ENCODE measurements at places on chromosomes 12 and 14. TPM values are rescaled to one million over a fixed set of nuclear protein-coding genes. Genes with fewer than 3 reads are reported as not detected.
A peak's percentile ranks its signal among the peaks of the same experiment; 100 is the strongest.

CELA1 gene
- total RNA-seq = not detected

OTOGL gene
- total RNA-seq = 0.92 TPM

B4GALNT1 gene
- 21.4 TPM for total RNA-seq

RPGRIP1 gene
- total RNA-seq = not detected

AHSA1 gene
- total RNA-seq = 85.7 TPM

ANO2 gene
- 0.73 TPM for total RNA-seq

DNA sequence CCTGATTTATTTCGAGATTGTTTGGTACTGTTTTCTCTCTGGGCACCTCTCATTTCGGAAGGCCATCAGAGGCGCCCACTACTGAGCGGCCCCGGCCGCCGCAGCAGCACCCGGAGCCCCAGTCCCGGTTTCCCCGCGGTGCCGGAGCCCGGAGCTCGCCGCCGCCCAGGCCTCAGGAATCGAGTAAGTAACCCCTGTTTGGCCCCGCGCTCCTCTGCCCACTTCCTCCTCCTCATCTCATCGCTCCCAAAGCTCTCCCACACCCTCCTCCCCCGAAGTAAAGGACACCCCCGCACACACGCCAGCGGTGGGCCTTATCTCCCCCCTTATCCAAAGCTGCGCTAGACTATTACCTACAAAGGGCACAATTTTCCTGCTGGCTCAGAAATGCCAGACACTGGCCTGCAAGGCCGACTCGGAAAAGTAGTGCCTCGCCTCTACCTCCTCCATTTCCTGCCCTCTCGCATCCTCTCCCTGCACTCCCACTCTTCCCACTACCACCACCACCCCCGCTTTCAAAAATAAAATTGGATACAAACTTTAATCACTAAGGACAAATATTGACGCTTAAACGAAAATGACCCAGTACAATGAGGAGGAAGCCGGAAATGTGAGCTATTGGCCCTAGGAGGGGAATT is 637 bp upstream of the FOXG1 start:
- H3K27ac ChIP-seq = peak overlapping the region; percentile 13
- H3K4me1 ChIP-seq = peaks cover 9% of the 10 kb centered on the region
- DNase-seq = no peak

GRCh38 chr12:59808317-59808910 is 212.6 kb downstream of the SLC16A7 start:
- H3K4me3 ChIP-seq = no peak overlapping the region
- no peak overlapping the region for H3K27ac ChIP-seq
- no peaks in the 10 kb centered on the region for H3K4me1 ChIP-seq
- no peak for DNase-seq

DNA sequence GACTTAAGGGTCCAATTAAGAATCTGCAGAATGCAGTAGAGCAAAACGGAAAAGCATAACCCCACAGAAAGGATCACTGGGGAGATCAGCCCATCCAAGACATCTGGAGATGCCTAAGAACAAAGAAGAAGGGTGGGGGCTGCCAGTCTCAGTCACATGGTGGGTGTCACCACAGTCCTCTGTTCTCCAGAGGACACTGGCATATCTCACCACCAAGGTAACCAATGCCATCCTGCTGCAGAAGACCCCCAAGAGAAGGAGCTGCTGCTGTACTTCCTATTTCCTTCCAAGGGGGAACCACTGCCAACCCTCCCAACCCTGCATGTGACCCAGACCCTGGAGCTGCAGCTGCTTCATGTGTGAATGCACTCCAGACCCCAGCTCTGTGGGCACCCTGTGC is 91.2 kb downstream of the PTGER2 start:
- no peaks in the 10 kb centered on the region for H3K27me3 ChIP-seq
- H3K27ac ChIP-seq = no peak overlapping the region
- H3K4me1 ChIP-seq = peaks cover 10% of the 10 kb centered on the region
- DNase-seq = no peak
- no peaks in the 10 kb centered on the region for H3K36me3 ChIP-seq

- no peaks in the 10 kb centered on the region for H3K27me3 ChIP-seq
- no peak overlapping the region for H3K4me3 ChIP-seq
Measured at GRCh38 chr12:19248929-19249602, 119.5 kb downstream of the PLEKHA5 start.

DNA sequence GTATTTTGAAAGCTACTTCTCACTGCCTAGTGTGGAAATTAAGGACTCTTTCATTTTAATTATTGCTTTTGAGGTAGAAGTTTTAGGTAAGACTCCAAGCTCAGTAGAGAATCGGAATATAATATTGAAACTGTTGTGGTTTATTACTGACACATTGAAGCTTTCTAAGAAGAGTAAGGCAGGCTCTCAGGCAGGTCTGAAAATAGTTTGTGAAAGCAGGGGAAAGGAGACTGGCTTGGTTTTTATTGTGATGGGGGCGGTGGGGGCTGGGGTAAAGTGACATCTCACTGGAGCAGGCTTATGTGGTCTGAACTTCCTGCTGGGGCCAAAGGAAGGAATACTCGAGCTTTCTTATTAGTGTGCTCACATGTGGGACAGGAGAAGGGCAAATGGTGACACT is 79.5 kb downstream of the OTOGL start:
- no peak for DNase-seq
- no peak overlapping the region for H3K4me3 ChIP-seq
- H3K27ac ChIP-seq = no peak overlapping the region
- no peaks in the 10 kb centered on the region for H3K4me1 ChIP-seq

GRCh38 chr14:106163316-106163715 is 636.9 kb downstream of the TMEM121 start:
- DNase-seq = no peak
- H3K27me3 ChIP-seq = no peaks in the 10 kb centered on the region
- no peaks in the 10 kb centered on the region for H3K4me1 ChIP-seq
- no peaks in the 10 kb centered on the region for H3K36me3 ChIP-seq
- H3K27ac ChIP-seq = no peak overlapping the region

- no peaks in the 10 kb centered on the region for H3K36me3 ChIP-seq
- no peaks in the 10 kb centered on the region for H3K4me1 ChIP-seq
- DNase-seq = no peak
- no peak overlapping the region for H3K4me3 ChIP-seq
- H3K27ac ChIP-seq = no peak overlapping the region
Measured at GRCh38 chr12:33156042-33156441, 259.5 kb upstream of the PKP2 start.

DNA sequence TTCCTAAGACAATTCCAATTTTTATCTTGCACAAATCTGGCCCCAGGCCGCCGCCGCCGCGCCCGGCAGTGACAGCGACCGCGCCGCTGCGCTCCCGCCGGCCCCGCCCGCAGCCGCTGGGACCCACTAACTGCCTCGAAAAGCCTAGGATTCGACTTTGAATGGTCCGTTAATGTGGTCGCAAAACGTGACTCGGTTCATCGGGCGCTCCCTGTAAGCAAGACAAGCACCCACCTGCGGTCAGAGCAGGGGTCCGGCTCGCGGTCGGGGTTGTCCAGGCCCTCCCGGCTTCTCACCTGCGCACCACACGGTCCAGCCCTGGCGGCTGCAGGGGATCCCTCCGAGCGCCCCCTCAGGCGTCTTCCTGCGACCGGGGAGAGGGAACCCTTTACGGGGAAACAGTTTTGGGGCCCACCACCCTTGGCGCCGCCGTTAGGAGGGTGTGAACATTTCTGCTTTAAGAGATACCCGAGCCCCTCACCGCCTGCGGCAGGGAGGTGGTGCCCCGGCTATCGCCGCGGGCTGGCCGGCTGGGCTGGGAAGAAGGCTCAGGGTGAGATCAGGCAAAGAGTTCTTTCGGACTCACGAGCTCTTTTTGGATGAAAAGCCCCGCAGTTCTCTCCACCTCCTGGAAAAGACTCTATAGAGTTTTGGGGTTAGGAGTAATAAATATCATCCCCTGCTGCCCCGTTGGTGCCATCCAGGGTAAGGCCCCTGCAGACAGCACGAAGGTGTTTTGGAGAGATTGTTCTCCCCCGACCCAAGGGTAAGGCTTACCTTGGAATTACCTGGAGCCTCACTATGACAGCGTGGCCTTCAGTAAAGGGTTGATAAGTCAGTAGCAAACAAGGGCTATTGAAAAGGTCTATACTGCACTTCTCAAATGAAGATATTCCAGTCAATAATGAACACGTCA is 13.6 kb upstream of the FOXJ2 start:
- no peak overlapping the region for H3K27ac ChIP-seq
- H3K36me3 ChIP-seq = peaks cover 1% of the 10 kb centered on the region
- H3K27me3 ChIP-seq = peaks cover 28% of the 10 kb centered on the region
- peak overlapping the region; percentile 57 for H3K4me3 ChIP-seq
- no peak for DNase-seq

DNA sequence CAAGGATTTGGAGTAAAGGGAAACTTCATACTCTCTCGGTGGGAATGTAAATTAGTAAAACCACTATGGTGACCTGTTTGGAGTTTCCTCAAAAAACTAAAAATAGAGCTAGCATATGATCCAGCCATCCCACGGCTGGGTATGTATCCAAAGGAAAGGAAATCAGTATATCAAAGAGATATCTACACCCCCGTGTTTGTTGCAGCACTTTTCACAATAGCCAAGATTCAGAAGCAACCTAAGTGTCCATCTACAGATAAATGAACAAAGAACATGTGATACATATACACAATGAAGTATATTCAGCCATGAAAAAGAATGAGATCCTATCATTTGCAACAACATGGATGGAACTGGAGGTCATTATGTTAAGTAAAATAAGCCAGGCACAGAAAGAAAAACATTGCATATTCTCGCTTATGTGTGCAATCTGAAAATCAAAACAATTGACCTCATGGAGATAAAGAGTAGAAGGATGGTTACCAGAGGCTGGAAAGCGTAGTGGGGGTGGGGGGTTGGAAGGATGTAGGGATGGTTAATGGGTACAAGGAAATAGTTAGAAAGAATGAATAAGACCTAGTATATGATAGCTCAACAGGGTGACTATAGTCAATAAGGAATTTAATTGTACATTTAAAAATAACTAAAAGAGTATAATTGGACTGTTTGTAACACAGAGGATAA is 468.0 kb downstream of the BCAT1 start:
- DNase-seq = no peak
- no peaks in the 10 kb centered on the region for H3K27me3 ChIP-seq
- H3K36me3 ChIP-seq = no peaks in the 10 kb centered on the region
- H3K4me1 ChIP-seq = peaks cover 48% of the 10 kb centered on the region
- no peak overlapping the region for H3K4me3 ChIP-seq

GRCh38 chr12:95759039-95759438 is 31.5 kb downstream of the NTN4 start:
- peak overlapping the region; percentile 53 for H3K27ac ChIP-seq
- no peak for DNase-seq
- H3K27me3 ChIP-seq = no peaks in the 10 kb centered on the region
- peaks cover 42% of the 10 kb centered on the region for H3K36me3 ChIP-seq

DNA sequence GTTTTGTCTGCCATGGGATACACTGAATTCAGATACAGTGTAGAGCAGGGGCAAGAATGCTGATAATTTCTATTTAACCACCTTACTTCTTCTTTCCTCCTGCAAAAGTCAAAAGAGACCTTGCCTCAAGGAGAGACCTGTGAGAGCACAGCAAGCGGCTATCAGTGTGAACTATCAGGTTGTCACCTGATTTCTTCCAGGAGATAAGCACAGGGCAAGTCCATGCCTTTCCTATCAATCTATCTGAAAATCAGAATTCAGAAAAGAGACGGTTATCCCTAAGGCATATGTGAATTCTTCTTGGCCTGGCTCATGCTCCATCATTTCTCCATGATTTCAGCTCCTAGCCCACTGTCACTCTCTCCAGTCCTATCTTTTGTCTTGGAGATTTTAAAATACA is 128.9 kb upstream of the CCND2 start:
- no peaks in the 10 kb centered on the region for H3K4me1 ChIP-seq
- no peak overlapping the region for H3K27ac ChIP-seq
- peaks cover 48% of the 10 kb centered on the region for H3K27me3 ChIP-seq
- no peak for DNase-seq
- no peaks in the 10 kb centered on the region for H3K36me3 ChIP-seq

DNA sequence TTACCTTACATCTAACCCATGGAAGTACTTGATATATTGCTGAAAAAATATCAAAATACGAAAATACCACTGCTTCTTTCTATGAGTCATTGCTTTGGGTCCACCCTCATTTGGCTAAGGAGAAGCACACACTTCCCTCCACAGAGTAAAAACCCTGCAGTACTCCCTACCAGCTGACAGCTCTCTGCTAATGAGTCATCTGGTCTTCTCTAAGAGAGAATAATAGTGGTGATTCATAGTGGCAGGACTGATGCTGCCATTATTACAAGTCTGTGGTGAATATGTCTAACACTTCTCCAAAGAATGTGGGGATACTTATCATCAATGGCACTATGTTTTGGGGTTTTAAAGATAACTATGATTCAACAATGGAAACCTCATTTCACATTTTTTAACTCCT is 90.7 kb downstream of the PPFIA2 start:
- DNase-seq = no peak
- no peak overlapping the region for H3K27ac ChIP-seq
- H3K27me3 ChIP-seq = peaks cover 4% of the 10 kb centered on the region
- H3K4me3 ChIP-seq = no peak overlapping the region
- no peaks in the 10 kb centered on the region for H3K36me3 ChIP-seq

GRCh38 chr14:42229976-42230375 is 623.3 kb downstream of the LRFN5 start:
- peaks cover 10% of the 10 kb centered on the region for H3K27me3 ChIP-seq
- no peak for DNase-seq
- no peaks in the 10 kb centered on the region for H3K4me1 ChIP-seq
- no peaks in the 10 kb centered on the region for H3K36me3 ChIP-seq
- no peak overlapping the region for H3K4me3 ChIP-seq
- H3K27ac ChIP-seq = no peak overlapping the region
